SHP77 (cell line): ENCODE measurements at places on chromosomes 13 and 19.
A peak's percentile ranks its signal among the peaks of the same experiment; 100 is the strongest.

- no peak for DNase-seq
These were observed 1.7 kb downstream of the ITM2B start for GRCh38 chr13:48234566-48235340.

- DNase-seq = no peak
These were observed 83.3 kb downstream of the CRYL1 start for GRCh38 chr13:20442375-20442774.

GRCh38 chr13:33284916-33285315 is 639 bp downstream of the STARD13 start:
- no peak for DNase-seq

DNA sequence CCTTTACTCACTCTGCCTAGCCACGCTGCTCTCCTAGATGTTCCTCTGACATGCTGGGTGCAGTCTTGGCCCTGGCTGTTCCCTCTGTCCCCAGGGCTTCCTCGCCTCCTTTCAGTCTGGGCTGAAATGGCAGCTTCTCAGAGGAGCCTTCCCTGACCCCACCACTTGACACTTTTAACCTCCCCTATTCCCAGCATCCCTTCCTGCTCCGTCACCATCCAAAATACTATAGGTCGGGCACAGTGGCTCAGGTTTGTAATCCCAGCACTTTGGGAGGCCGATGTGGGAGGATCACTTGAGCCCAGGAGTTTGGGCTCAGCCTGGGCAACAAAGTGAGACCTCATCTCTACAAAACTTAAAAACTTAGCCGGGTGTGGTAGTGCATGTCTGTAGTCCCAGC is 2.6 kb downstream of the FAM187B start:
- DNase-seq = no peak

DNA sequence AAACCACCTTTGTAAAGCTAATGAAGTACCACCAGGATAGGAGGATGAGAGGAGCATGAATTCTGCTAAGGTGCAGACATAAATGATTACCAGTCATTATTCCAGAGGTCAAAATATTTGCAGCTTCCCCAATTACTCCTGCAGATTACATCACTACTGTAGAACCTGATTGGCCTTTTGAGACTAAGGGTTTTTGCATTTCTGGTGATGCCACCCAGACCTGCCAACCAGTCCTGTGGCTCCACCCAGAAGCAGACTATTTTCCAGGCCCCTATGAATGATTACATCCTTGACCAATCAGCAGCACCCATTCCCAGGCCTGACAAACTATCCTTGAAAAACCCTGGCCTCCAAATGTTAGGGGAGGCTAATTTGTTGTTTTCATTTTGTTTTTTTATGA is 11.2 kb upstream of the KCNC3 start:
- no peak for DNase-seq

- peak; percentile 52 for DNase-seq
These were observed 18.1 kb upstream of the EID2 start for GRCh38 chr19:39557811-39558623.

DNA sequence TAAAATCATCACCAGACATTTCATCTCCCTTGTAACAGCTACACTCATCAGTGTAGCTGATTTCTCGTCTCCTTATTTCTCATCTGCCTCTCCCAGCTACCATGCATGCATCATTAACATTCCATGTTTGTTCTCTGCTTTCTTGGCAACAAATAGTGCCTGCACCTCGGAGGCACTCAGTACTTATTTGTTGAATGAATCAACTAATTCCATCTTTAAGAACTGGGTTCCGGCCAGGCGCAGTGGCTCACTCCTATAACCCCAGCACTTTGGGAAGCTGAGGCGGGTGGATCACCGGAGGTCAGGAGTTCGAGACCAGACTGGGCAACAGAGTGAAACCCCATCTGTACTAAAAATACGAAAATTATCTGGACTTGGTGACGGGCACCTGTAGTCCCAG is 63.9 kb upstream of the GTF3A start:
- no peak for DNase-seq

GRCh38 chr13:80591976-80592740 is 251.2 kb upstream of the SPRY2 start:
- DNase-seq = no peak

DNA sequence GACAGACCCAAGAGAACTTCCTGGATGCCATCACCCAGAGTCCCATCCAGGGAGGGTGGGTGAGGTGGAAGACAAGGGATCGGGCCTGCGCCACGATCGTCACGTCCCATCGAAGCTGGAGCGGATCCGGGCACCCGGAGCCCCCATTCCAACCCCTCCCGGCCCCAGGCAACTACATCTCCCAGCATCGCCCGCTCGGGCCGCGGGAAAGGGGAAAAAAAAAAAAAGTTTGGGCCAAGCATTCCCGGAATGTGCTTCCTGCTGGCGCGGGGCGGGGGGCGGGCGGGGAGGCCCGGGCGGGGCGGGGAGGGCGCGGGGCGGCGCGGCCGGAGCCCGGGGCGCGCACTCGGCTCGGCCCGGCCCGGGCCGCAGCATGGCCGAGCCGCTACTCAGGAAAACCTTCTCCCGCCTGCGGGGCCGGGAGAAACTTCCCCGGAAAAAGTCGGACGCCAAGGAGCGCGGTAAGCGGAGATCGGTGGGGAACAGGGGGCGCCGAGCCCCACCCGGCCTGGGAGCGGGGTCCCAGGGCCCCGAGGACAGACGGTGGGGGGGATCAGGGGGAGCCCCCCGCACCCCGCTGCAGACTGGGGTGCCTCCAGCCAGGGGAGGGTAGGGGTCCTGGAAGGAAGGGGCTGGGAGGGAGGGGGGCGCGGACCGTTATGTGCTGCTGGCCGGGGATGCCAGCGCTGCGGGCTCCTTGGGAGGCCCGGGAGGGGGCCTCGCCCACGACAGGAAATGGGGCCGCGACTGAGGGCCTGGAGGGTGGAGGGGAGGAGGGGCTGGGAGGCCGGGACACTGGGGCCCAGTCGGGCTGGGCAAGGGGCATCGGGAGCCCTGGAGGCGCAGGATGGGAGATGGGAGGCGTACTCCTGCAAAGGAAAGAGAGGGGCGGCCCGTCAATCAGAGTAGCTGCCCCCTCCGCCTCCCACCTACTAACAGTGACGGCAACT is at the start of gene SYDE1:
Gene SYDE1 (plus strand): TSS at position 341 of the 950 bp plus-strand sequence. CDS start 33 bp downstream, at position 374.
- DNase-seq = no peak
